ENCODE measurements at places on chromosomes 5 and 9. TPM values are rescaled to one million over a fixed set of nuclear protein-coding genes. Genes with fewer than 3 reads are reported as not detected.

The SPATA6L gene
- polyA plus RNA-seq: 5.7 TPM

The CCDC192 gene
- 1.4 TPM for polyA plus RNA-seq

The PLEKHG4B gene
- polyA plus RNA-seq: 15.1 TPM

The FBXO4 gene
- polyA plus RNA-seq: 15.7 TPM

The SHISAL2B gene
- polyA plus RNA-seq: not detected

The PCAT7 gene
- polyA plus RNA-seq: 0.51 TPM

The IFNE gene
- polyA plus RNA-seq: not detected

The CAVIN4 gene
- 2.6 TPM for polyA plus RNA-seq

The NEK6 gene
- polyA plus RNA-seq: 29.6 TPM

The FOXD4L6 gene
- 0.11 TPM for polyA plus RNA-seq

GRCh38 chr5:75510836-75511434, 494 bp downstream of the CERT1 start:
- peak; percentile 38 for DNase-seq

DNA sequence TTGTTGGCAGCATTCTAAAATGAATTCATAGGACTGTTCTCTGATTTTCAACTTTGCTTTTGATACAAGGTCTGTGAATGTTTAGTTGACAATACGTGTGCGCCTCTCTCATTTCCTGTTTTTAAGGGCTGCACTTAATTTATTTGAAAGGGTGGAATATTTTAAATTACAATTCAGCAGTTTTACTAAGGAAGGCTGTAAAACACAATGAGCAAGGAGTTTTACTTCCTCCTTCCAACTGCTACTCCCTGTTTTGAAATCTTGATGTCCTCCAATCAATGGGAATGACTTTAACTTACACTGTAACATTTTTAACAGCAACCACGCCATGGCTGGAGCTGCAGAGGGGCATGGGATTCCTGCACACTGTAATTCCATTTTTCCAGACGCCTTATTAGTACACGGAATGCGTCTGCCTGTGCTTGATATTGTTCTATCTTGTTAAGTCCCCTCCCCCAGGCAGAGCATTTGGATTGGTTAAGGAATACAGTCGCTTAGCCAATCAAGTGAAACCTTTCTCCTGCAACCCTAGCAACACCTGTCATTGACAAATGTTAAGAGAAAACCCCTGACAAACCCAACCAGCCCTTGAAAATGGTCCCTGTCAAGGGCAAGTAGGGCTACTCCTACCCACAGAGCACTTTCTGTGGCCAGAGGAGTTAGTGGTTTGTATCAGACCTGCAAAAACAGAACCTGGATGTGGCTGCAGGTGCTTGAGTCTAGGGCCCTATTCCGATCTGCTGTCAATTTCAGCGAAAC, 12.5 kb upstream of the ZSWIM6 start:
- DNase-seq: peak; percentile 48

- DNase-seq: no peak
Observed at GRCh38 chr9:97980918-97981845, 2.0 kb upstream of the ANP32B start.

- no peak for DNase-seq
Observed at GRCh38 chr9:121331992-121332685, 37.9 kb downstream of the STOM start.

GRCh38 chr5:157050050-157050449, 8.9 kb downstream of the HAVCR1 start:
- DNase-seq: no peak

DNA sequence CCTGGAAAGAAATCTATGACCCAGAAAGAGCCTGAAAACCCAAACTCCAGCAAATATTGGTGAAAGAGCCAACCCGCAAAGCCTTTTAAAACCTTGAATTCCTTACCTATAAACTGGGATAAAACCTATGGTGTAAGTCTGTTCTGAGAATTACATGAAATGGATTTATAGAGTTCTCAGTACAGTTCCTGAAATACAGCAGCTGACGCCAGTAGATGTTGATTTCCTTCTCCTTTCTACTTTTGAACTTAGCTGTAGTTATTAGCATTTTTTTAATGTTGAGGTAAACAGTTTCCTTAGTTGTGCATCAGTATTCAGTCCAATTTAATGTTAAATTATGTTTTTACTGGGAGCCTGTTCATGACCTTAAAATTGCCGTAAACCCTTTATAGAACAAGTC, 3.7 kb downstream of the SPIN1 start:
- DNase-seq: no peak

- DNase-seq: no peak
Observed at GRCh38 chr5:62328772-62329491, 22.9 kb downstream of the KIF2A start.

DNA sequence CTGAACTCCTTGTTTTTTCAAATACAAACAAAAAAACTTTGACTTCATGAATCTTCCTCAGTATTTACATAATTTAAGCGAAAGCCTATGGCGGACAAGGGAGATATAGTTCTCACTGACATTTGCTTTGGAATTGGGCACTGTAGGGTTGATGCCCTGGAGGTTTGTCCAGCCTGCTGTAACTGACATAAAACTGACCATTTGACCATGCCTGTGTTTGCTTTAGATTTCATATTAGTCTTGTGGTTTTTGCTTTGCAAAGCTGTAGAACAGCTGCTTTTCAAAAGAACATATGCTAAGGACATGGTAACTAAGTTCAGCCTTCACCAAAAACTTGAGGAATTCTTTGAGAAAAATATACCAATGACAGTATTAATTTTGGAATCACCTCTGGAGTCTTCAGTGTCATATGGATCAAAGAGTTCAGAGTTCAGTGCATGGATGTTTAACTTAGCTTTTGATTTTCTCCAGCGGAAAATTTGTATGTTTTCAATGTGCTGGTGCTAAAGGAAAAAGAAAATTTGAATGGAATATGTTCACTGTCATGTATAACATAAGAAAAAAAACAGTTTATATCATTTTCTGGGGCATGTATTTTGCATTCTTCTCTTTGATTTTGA, 1013.1 kb downstream of the NR2F1-AS1 start:
- DNase-seq: no peak

- DNase-seq: no peak
Observed at GRCh38 chr9:75930730-75931321, 40.4 kb downstream of the PCSK5 start.

- no peak for DNase-seq
Observed at GRCh38 chr5:160347448-160347847, 23.0 kb downstream of the C1QTNF2 start.

Measured in left renal cortex interstitium (tissue), 4 donors.